Endothelial cell of umbilical vein (primary cell): ENCODE measurements at places on chromosomes 4 and X. TPM values are rescaled to one million over a fixed set of nuclear protein-coding genes. Genes with fewer than 3 reads are reported as not detected.
A peak's percentile ranks its signal among the peaks of the same experiment; 100 is the strongest.

Gene C4orf36
- 0.66 TPM in 1 of 2 replicates, not detected in the other for total RNA-seq

DNA sequence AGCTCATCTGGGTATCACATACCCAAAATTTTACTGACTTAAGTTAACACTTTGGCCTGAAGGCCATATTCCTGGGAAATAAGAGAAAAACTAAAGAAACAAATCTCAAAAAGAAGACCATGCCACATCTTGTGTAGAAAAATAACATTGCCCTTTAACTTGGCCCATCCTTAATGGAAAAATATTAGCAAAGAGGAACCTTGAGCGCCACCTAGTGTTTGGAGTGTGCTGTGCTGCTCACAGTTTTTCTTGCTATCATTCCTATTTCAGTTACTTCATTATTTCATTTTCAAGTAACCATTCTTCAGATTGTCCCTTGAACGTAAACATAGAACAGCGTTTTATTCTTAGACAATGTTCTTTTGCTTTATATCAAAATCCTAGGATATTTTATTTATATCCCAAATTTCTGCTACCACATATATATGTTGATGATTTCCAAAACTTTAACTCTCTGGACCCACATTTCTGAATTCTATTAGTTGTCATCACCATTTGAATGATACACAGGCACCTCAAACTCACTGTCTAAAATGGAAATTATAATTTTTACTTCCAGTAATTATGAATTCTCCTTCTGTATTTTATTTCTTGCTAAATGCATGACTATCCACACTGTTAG lies 999.0 kb upstream of the ADGRL3 start:
- H3K27ac ChIP-seq: no peak overlapping the region
- H3K4me1 ChIP-seq: no peaks in the 10 kb centered on the region
- no peaks in the 10 kb centered on the region for H3K36me3 ChIP-seq
- DNase-seq: peak; percentile 57

- H3K27ac ChIP-seq: no peak overlapping the region
- H3K27me3 ChIP-seq: no peaks in the 10 kb centered on the region
- H3K4me1 ChIP-seq: no peaks in the 10 kb centered on the region
Measured at GRCh38 chr4:124415146-124415545, 297.4 kb downstream of the ANKRD50 start.

GRCh38 chr4:37769391-37769989 lies 57.0 kb upstream of the PGM2 start:
- H3K36me3 ChIP-seq: no peaks in the 10 kb centered on the region
- DNase-seq: no peak
- no peaks in the 10 kb centered on the region for H3K4me1 ChIP-seq
- no peak overlapping the region for H3K27ac ChIP-seq
- no peak overlapping the region for H3K4me3 ChIP-seq

DNA sequence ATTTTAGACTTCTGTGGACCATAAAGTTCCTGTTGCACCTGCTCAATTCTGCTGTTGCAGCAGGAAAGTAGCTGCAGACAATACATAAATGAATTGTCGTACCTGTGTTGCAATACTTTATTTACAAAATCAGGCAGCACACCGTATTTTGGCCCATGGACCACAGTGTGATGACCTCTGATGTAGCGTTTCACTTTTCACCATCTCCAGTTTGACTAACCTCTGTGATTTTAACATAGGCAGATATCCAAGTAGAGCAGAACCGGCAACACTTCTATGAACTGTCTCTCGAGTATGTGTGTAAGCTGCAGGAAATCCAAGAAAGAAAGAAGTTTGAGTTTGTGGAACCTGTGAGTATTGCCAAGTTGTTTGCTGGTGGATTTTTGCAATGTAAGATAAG lies 132.7 kb downstream of the ARHGAP10 start:
- H3K36me3 ChIP-seq: peaks cover 2% of the 10 kb centered on the region
- peaks cover 9% of the 10 kb centered on the region for H3K4me1 ChIP-seq
- no peaks in the 10 kb centered on the region for H3K27me3 ChIP-seq
- DNase-seq: no peak

GRCh38 chrX:151753313-151754046 lies 18.9 kb downstream of the CNGA2 start:
- H3K36me3 ChIP-seq: no peaks in the 10 kb centered on the region
- H3K27me3 ChIP-seq: no peaks in the 10 kb centered on the region
- no peak overlapping the region for H3K27ac ChIP-seq

DNA sequence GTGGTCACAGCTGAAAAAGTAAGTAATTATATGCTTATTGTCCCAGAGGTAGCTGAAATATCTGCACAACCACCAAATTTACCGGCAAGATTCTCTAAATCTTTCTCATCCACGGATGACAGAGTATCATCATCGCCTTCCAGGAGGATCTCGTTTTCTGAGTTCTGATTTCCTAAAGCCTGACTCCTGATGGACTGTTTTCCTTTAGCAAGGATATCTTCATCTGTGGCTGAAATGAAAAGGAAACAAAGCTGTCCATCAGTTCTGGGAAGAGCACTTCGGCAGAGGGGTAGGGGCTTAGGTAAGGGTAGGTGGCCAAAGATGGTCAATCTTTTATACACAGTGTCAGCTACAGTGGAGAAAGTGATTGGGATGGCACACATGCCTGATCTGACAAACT lies 8.7 kb downstream of the MAB21L2 start:
- H3K4me1 ChIP-seq: no peaks in the 10 kb centered on the region
- H3K27me3 ChIP-seq: no peaks in the 10 kb centered on the region
- H3K27ac ChIP-seq: no peak overlapping the region
- H3K36me3 ChIP-seq: no peaks in the 10 kb centered on the region
- no peak overlapping the region for H3K4me3 ChIP-seq

DNA sequence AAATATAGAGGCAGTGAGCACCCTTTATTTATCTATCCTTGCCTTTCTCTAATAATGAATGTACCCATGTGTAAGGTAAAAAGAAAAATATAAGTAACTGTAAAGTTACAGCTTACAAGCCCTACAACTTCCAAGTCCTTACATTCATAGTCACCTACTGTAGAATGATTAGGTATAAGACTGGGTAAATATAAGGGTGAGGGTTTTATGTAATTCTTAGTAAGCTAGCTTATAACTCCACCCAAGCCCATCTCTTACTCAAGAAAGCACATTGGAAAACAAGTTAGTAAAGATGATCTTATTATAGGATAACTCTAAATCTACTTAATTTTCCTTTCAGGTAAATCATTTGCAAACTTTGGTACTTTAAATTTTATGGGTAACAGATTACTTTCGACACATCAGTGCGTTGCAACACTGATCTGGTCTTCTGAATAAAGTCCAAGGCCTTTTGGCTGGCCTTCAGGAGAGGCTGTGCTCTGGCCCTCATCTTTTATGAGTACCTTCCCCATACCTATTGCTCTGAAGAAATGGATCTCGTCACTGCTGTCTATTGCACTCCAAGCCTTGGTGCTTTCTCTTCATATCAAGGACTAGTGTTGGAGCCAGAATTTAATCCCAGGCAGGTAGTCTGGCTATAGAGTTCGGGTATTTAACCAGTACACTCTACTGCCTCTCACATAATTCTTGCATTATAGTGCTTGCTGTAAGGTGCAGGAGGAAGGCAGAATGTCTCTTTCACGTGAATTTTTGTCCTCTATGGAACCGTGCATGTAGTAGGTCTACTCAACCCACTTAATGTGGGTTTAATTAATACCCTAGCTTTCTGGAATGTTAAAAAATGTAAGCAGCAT lies 443.6 kb upstream of the AR start:
- H3K27me3 ChIP-seq: no peaks in the 10 kb centered on the region
- H3K27ac ChIP-seq: no peak overlapping the region
- no peak for DNase-seq
- H3K4me1 ChIP-seq: no peaks in the 10 kb centered on the region

DNA sequence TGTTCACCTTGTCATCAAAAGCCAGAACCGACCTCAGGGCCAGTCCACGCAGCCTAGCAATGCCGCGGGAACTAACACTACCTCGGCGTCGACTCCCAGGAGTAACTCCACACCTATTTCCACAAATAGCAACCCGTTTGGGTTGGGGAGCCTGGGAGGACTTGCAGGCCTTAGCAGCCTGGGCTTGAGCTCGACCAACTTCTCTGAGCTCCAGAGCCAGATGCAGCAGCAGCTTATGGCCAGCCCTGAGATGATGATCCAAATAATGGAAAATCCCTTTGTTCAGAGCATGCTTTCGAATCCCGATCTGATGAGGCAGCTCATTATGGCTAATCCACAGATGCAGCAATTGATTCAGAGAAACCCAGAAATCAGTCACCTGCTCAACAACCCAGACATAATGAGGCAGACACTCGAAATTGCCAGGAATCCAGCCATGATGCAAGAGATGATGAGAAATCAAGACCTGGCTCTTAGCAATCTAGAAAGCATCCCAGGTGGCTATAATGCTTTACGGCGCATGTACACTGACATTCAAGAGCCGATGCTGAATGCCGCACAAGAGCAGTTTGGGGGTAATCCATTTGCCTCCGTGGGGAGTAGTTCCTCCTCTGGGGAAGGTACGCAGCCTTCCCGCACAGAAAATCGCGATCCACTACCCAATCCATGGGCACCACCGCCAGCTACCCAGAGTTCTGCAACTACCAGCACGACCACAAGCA lies 898 bp downstream of the UBQLN2 start:
- H3K4me3 ChIP-seq: peak overlapping the region; percentile 22
- H3K4me1 ChIP-seq: peaks cover 18% of the 10 kb centered on the region
- H3K36me3 ChIP-seq: no peaks in the 10 kb centered on the region

GRCh38 chr4:5972571-5972970 lies 45.7 kb downstream of the C4orf50 start:
- H3K4me3 ChIP-seq: no peak overlapping the region
- H3K27me3 ChIP-seq: no peaks in the 10 kb centered on the region
- no peak for DNase-seq
